ENCODE measurements at places on chromosomes 7 and 10.

GRCh38 chr10:125340903-125341302, 180.5 kb upstream of the CTBP2 start:
- no peak for DNase-seq

GRCh38 chr10:120431251-120431651, 25.8 kb upstream of the PLPP4 start:
- DNase-seq, result no peak

- DNase-seq, result no peak
These were observed 6.8 kb upstream of the CSTF2T start for GRCh38 chr10:51706225-51706624.

- no peak for DNase-seq
These were observed 94.2 kb upstream of the PRKCQ start for GRCh38 chr10:6674291-6674690.

GRCh38 chr7:110929480-110930249, 161.3 kb upstream of the LRRN3 start:
- DNase-seq, result peak; percentile 38

GRCh38 chr7:45938626-45939302, 17.7 kb upstream of the IGFBP3 start:
- no peak for DNase-seq

GRCh38 chr10:79053481-79054202, 15.1 kb upstream of the ZMIZ1 start:
- no peak for DNase-seq

DNA sequence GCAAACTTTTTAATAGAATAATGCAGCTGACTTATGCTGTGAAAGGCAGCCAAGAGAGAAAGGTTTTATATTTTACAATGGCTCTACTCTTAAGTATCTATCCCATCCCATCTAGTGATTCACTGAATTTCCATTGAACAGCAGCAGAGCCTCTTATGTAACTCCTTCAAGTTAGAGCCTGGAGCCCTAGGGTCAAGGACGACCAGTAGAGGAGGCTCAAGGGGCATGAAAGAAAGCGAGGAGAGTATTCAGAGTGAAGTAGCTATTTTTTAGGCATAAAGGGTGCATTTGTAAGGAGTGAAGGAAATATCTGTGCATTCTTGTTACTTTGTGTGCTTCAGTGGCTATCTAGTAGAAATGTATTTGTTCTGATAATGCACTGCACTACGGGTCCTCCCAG, 180.2 kb upstream of the TPK1 start:
- DNase-seq, result no peak

DNA sequence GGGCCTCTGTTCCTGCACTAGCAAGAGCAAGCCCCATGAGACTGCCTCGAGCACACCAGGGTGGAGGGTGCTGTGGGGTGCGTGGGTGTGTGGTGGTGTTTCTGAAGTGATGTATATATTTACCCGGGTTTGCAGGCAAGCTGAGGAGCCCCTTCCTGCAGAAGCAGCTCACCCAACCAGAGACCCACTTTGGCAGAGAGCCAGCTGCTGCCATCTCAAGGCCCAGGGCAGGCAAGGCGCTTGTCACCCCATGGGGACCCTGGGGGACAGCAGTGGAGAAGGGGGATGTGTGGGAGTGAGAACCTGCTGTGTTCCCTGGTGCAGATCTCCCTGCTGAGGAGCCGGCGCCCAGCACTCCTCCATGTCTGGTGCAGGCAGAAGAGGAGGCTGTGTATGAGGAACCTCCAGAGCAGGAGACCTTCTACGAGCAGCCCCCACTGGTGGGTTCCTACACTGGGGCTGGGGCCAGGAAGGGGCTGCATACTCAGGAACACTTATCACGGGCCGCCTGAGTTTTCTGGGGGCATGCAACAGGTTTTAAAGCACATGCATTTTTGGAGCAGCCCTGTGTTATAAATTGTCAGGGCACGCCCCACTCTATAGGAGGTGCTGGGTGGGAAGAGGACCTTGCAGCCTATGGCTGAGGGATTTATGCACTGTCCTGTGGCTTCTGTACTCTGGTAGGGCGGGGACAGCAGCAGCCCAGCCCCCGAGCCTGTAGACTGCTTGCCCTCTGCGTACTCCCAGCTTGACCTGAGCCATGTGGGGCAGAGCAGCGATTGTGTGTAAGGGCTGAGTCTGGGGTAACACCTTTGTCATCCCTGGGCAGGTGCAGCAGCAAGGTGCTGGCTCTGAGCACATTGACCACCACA, 5.9 kb downstream of the PGAM2 start:
- DNase-seq, result no peak

- DNase-seq, result no peak
These were observed 52.9 kb downstream of the MTPN start for GRCh38 chr7:135924302-135924701.

DNA sequence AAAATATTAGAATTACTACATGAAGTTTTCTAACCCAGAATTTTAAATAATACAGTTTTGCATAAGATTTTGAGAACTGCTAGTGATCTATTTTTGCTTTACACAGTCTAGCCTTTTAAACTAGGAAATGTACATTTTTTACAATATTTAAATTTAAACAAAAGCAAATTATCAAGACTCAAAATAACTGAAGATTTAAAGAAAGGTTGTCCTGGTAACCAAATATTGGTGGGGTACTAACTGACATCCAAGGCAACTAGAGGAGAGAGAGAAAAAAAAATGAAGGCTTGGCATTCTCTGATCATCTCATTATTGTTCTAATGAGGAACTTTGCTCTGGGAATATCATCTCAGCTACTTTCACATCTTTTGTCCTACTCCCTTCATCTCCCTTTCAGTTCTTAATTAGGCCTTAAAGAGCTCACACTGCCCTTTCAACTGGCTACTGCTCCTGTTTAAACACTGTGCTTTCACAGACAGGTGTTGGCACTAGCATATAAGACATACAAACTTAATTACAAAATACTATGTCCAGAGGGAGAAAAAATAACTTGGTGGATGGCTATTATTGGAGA, 33.7 kb downstream of the RAB11FIP2 start:
- no peak for DNase-seq

GRCh38 chr7:27154369-27154768, 2.0 kb upstream of the HOXA3 start:
- no peak for DNase-seq

DNA sequence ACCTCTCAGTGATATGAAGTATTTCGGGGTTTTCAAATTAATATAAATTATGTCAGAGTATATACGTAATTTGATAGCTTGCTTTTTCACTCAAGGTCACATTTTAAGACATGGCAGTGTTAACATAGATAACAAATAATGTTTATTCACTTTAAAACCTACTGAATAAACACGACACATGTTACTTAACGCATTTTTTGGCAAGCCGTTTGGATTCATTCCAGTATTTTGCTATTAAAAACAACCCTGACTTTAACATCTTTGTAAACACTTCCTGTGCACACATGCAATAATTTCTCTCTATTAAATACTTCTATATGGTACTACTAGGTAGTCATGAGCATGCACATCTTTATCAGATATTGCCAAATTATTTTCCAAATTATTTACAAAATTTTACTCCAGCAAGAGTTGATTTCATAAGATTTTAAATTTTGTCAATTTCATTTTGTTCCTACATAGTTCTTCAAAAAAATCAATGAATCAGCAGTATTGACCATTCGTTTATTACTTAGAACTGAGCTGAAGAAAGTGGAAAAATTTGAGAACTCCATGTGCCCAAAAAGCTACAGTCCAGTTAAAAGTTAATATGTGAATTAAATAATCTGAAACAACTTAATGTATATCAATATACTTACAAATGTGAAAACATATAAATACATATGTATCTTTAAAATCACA, 26.8 kb upstream of the THSD7A start:
- no peak for DNase-seq

All from large intestine (tissue), 12 donors.